Daoy (cell line): ENCODE measurements at places on chromosomes 12 and 14.

DNA sequence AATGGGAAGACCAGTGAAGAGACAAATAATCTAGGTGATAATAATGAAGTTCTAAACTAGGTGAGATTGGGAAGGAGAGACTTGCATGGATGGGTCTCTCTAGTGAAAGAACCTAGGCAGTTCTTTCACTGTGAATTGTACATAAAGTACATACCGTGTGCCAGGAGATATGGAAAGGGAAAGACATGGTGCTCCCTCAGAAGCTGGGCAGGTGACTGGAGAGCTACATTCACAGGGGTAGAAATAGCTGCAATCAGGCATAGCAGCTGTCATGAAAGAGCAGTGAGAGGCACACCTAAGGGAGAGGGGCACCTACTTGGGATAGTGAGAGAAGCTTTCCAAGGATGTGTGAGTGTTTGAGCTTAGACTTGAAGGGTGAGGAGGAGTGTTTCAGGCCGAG lies 9.3 kb downstream of the STK38L start:
- DNase-seq = no peak

- peak; percentile 42 for DNase-seq
Measured at GRCh38 chr12:115261691-115262398, 577.9 kb upstream of the TBX3 start.

DNA sequence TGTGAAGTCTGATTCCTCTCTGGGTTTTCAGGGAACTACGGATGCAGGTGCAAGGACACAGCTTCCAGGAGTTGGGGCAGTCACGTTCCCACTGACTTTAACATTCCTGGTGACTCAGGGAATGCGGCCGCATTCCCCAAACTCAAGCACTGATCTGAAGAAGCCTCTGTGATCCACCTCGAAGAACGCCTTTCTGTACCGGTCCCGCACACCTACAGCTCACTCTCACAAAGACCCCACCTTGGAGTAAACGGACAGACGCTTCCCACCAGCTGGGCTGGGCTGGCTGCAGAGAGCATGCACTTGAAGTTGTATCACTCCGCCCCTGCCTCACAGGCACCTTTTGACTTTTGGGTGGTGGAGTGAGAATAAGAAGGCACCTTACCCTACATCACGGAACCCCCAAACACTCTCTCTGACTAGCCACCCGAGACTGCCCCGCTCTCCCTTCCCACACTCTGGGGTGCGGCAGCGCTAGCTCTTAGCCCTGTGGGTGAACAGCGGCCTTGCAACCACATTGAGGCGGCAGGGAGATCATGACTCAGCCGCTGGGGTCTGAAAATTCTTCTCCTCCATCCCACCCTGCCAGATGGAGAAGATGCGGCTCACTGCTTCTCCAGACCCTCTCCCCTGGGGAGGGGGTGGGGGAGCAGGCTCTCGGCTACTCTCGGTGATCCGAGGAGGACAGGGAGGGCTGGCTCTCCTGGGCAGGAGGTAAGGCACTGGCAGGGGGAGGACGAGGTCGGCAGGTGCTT lies 23.7 kb upstream of the HDAC7 start:
- DNase-seq = no peak

DNA sequence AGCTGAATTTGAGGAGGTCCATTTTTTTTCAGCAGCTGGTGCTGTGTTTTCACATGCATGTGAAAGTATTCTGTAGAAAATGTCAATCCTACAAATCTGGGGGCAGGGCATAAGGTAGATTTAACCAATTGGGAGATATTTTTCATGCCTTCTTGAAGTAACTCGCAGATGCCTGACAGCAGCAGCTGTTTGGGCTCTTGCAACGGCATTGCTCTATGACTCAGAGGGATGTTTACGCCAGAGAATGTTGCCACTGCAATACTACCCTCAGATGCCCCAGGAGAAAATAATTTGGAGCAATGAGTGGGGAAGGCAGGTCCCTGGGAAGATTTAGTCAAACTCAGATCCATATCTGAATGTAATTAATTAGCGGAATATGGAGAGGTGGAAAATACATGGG lies 42.5 kb upstream of the MYBPC1 start:
- DNase-seq = peak; percentile 20

GRCh38 chr14:96206461-96206860 lies 1.8 kb downstream of the BDKRB2 start:
- peak; percentile 33 for DNase-seq
